ENCODE measurements at places on chromosomes 12 and 14.

GRCh38 chr12:30814295-30814655 lies 59.5 kb upstream of the CAPRIN2 start:
- no peak for DNase-seq

DNA sequence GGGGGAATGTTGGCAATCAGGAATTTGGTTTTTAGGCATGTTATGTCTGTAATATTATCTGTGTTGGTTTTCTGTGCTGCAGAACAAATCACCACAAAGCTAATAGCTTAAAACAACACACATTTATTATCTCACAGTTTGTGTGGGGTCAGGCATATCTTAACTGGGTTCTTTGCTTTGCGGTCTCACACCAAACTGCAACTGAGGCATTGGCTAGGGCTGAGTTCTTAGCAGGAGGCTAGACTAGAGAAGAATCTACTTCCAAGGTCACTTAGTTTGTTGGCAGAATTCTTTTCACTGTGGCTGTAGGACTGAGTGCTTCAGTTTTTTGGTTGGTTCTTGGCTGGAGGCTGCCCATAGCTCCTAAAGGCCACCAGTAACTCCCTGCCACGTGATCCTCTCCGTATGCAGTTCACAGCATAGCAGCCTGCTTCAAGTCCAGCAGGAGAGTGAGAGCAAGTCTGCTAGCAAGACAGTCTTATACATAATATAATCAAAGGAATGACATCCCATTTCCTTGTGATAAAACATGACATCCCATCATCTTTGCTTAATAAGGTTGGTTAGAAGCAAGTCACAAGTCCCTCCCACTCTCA lies 21.6 kb downstream of the ATF1 start:
- no peak for DNase-seq

DNA sequence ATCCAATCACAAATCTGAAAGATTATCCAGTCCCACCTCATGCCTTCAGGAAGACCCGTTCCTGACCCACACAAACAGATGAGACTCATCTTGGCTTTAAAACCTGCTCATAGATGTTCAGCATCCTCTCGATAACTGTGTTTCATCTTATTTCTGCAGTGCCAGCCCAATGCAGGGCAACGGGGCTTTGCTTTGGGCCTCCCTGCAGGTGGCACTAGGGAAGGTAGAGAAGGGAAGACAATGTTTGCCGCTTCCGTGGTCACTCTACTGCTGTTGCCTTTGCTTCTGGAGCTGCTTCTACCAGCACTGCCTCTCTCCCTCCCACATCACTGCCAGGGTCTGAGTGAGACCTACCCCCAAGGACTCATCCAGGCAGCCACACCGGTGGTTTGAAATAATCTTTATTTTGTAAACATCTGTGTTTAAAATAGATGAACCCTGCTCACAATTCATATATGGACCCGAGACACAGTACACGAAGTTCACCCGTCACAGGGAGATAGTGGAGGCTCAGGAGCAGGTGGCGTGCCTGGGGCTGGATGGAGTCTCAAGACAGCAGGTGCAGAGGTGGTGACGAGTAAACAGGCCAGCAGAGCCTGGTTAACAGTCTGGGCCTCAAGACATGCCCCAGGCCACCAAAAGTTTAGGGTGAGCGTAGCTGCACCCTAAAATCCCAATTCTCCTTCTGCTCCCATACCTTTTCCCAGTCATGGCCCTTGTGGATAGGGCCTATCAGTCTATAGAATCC lies 3.1 kb upstream of the GPX2 start:
- no peak for DNase-seq

GRCh38 chr14:100434033-100434601 lies 111.0 kb downstream of the SLC25A47 start:
- DNase-seq = peak; percentile 90

DNA sequence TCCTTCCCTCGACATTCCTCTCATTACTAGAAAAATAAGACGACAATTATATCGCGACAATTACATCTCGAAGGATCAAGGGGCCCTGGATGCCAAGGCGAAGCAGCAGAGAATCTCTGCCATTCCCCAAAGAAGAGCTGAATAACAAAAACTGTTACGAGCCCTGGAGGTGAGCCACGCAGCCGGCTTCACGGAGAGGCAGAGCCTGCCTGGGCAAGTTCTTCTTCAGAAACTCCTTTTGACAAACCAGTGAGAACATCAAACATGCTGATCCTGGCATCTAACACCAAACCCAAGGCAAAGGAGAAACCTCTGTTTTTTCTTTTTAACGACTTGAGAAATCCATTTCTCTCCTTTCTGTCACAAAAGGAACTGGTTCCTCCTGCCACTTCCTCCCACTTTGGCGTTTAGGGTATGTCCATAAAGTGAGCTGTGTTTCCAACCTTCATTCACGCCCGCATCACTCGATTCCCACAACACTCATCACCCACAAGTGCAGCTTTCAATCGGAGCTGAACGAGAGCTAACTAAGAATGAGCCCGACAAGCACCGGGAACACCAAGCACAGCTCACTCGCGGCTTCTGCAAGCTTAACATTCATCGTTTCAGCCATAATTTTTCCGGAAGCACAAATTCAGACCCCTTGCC lies 21.5 kb downstream of the CCDC88C start:
- peak; percentile 61 for DNase-seq

- no peak for DNase-seq
Observed at GRCh38 chr12:44157359-44157758, 321.5 kb downstream of the TMEM117 start.

GRCh38 chr14:60655898-60656685 lies 6.8 kb upstream of the SIX1 start:
- DNase-seq = no peak

- DNase-seq = peak; percentile 25
Observed at GRCh38 chr12:76464631-76465166, 94.9 kb downstream of the OSBPL8 start.

GRCh38 chr12:121222847-121223246 lies 12.9 kb downstream of the P2RX4 start:
- DNase-seq = no peak

DNA sequence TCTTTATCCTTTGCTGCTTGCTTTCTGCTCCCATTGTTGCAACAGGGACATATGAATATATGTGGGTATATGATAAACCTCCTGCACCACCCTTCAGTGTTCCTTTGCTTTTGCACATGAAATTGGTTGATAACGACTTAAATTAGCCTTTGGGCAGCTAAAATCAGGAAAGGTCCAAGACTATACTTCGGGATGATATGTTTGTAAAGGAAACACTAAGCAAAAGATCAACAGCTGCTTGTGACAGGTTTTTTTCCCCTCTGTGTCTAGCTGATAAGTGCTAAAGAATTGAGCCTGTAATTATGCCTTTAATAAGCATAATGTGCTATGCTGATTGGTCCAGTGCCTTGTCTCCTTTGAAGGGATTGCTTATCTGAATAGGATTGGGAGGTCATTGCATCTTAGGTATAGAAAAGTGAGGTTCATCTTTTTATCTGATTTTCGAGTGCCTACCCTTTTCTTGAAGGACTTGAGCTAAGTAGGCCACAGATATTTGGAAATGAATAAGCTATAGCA lies 59.4 kb downstream of the PPHLN1 start:
- no peak for DNase-seq

Data from inflammatory macrophage treated with lipopolysaccharide for 4 hours (primary cell).